ENCODE measurements at places on chromosomes 11 and 22.

DNA sequence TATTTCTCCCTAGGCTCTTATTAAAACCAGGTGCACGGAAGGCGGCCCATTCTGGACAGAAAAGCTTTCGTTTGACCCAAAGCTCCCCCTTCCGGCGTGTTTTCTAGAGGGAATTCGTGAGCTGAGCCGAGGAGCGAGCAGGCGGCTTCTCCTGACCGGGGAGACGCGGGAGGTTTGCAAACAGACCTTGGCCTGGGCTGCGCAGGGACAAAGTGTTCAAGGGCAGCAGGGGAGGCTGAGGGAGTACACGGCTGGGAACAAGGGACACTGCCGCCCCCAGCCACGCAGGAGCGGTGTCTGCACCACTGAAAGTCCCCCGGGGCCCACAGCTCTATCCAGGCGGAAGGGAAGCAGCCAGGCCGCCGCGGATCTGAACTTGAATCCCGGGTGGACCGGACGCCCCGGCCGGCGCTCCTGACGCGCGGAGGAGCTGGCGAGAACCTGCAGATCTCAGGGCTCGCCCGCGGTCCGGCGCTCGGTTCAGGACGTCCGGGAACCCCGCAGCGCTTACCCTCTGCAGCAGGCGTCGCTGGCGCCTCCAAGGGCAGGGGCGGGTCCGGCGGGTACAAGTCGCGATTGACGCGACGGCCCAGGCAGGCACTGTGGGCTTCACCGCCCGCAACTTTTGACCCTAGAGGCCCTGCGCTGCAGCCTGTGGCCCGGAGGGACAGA is 101.9 kb downstream of the WT1 start:
- DNase-seq: no peak

DNA sequence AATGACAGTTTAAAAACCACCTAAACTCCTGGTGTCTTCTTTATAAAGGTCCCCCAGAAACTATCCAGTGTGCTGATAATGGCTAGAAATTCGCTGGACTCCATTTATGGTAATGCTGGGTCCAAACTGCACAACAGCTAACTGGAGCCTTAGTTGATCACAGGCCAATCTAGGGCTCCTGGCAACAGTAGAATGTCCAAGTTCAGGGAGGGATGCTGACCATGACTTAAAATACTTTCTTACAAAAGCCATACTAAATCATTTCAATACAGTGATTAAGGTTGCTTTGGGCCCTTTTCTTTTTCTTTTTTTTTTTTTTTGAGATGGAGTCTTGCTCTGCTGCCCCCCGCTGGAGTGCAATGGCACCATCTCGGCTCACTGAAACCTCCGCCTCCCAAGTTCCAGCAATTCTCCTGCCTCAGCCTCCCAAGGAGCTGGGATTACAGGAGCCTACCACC is 14.5 kb upstream of the GAB2 start:
- DNase-seq: no peak

DNA sequence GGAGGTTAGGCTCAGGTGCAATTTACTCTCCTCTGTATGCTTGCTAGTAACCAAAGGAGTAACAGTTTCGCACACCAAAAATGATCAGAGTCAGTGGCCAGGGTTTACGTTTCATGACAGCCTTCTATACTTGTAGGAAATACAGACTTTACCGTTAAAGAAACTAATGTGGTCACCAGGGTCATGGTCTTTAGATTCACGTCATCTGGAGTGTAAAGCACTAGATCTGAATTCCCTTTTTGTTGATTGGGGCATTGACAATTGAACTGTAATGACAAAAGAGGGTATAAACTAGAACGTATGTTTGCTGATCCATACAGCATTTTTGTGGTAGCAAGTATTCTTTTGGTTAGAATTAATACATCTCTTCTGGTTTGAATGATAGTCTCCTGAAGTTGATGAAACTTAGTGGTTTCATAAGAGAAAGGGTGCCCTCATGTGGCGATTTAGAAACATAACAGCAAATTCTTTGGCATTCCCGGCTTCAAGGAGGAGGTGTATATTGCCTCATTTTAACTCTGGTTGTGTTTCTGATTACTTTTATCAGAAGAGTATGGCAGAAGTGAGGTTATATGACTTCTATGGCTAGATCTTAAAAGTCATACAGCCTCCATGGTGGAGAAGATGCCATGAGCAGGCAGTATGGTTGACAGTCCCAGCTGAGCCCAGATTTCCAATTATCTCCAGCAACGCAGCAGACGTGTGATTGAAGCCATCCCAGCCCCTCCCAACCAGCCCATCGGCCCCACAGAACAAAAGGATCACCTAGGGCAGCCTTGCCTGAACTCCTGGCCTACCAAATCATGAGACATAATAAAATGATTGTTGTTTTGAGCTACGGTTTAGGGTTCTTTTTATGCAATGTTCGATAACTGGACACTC is 35.1 kb downstream of the MMP7 start:
- DNase-seq: no peak

DNA sequence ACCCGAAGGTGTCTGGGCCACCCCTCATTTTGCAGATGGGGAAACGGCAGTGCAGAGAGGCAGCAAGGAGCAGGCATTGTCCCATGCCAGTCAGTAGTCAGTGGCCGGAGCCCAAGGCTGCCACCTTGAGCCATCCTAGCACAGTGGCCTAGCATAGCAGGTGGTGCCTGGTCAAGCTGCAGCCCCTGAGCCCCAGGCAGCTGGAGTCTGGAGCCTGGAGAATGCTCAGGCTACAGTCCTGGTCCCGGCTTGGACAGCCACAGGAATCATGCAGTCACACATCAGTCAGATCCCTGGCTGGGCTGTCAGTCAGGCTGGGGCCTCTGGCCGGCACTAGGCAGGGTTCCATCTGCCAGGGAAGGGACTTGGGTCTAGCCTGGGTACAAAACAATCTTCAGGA is 18.6 kb downstream of the KCNC1 start:
- no peak for DNase-seq

DNA sequence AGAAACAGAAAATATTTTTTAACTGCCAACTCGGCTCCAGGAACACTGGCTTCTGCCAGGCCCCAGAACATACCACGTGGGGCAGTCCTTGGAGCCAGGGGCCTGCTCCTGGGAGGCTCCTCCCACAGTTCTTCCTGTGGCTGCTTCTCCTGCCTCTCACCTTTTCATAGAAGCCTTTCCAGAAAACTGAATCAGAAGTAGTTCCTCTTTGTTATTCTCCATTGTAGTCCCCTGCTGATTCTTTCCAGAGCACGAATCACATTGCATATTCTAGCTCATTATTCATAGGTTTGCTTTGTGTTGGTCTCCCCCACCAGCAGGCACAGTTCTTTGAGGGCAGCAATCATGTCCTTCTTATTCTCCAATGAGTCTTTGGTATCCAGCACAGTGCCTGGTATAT is 106.0 kb downstream of the EFCAB6 start:
- no peak for DNase-seq

GRCh38 chr22:47587861-47588577 is 825.6 kb downstream of the TBC1D22A start:
- DNase-seq: no peak

- DNase-seq: no peak
Observed at GRCh38 chr11:1563149-1563638, 8.9 kb downstream of the DUSP8 start.

GRCh38 chr22:22721681-22722354 is 77.4 kb downstream of the GGTLC2 start:
- peak; percentile 77 for DNase-seq

- no peak for DNase-seq
Observed at GRCh38 chr11:100561323-100561722, 125.8 kb upstream of the ARHGAP42 start.

DNA sequence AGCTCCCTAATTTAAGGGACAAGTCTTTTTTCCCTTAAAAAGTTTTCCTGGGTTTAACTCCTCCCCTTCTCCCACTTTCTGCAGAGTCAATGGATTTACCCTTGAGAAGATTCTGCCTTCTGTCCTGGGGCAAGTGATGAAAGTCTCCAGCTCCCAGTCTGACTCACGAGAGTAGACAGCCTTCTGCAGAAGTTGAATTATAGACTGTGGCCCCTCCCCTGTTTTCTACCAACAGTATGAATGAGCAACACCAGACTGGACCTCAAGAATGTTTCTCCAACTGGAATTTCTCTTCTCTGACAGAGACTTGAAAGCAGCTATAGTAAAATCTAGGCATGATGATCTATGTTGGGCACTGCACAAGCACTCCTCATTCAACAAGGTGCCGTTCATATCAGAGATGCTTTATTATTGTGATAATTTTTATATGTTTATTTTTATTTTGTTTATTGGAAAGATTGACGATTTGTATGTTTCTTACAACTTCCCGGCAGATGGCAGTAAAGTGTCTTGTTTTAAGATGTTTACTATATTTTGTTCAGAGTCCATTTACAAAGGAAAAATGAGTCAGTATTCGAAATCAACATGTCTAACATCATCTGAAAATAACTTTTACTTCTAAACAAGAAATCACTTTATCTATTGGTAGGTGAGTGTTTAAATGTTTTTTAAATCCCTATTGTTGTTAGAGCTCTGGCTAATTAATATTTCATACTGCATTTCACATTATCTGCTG is 56.6 kb downstream of the LMO2 start:
- DNase-seq: no peak

GRCh38 chr22:36452250-36452977 is 29.0 kb downstream of the TXN2 start:
- no peak for DNase-seq

DNA sequence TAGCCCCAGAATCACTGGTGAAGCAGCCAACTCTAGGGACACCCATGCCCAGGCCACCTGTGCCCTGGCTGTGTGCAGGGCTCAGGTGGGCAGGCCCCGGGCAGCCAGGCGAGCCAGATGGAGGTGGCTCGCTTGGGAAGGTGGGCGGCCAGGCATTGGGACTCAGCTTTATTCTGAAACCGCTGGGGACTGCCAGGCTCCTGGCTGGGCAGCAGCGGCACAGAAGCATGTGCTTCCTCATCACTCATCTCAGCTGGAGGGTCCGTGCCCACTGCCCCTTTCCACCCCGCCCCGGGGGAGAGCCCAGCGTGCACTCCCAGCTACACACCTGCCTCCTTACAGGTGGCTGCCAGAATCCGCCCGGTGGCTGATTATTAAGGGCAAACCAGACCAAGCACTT is 27.1 kb upstream of the SLC22A12 start:
- no peak for DNase-seq

DNA sequence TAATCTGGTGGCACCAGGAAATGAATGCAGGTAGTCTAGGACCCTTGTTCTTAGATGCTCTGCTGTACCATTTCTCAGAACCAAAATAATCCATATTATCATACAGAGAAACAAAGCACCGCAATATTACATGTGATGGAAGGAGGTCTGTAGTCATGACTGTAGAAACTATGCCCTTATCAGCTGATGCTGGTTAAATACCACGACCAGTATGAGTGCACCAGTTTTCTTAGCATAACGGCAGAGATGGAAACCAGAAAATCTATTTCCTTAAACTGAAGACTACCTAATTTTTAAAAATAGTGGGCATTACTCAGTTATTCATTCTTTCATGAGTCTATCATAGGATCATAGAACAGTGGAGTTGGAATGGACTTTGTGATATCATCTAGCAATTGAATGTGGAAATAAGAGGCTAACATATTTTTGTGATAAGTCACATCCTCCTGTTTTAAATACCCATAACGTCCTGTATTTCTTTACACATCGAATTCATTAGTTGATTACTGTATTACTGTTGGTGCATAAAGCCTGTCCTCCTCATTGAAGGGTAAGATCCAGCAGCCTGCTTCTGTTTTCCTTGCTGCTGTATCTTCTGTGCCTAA is 15.1 kb downstream of the JHY start:
- no peak for DNase-seq

All from stimulated activated CD8-positive, alpha-beta memory T cell treated with anti-CD3 and anti-CD28 coated beads, Interleukin-7, amount 100 ng/mL, for 48 hours (primary cell).